NCI-H526 (cell line): ENCODE measurements at places on chromosomes 4 and X.

GRCh38 chrX:119622356-119623232 lies 16.4 kb upstream of the NKRF start:
- no peak for DNase-seq

DNA sequence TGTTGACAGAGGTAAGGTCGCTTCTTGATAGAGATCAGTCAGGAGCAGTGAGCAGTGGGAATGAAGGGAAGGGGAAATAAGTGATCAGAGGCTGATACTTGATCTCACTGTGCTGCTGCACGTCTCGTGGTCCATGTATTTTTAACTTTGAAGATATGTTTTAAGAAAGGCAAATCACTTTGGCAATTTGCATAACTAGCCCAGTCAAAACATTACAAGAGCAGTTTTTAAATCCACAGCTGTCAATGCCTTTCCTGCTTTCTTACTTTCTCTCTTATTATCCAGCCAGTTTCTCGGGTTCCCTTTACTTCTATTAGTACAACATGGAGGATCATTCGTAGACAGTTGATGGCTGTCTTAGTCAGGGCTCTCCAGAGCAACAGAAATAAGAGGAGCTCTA lies 472.8 kb downstream of the TMA16 start:
- DNase-seq: peak; percentile 17

GRCh38 chrX:20595928-20596575 lies 329.3 kb upstream of the RPS6KA3 start:
- no peak for DNase-seq

GRCh38 chrX:24204958-24205357 lies 55.4 kb downstream of the ZFX start:
- no peak for DNase-seq

- DNase-seq: no peak
Measured at GRCh38 chr4:71559957-71560571, 221.2 kb downstream of the SLC4A4 start.

- DNase-seq: no peak
Measured at GRCh38 chr4:165631208-165631894, 241.7 kb upstream of the TLL1 start.

DNA sequence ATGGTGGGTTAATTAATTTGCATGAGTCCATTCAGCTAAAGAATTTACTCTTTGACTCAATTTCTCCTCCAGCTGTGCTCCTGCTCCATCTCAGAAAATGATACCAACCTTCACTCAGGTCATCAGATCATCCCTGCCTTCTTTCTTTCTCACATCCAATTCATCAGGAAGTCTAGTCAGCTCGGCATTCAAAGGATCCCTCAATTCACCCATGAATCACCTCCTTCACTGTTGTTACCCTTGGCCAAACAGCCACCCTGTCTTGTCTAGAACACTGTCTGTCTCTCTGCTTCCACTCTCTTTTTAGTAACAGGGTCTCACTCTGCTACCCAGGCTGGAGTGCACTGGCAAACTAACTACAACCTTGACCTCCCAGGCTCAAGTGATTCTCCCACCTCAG lies 337.4 kb upstream of the SFRP2 start:
- DNase-seq: no peak

- DNase-seq: peak; percentile 39
Measured at GRCh38 chr4:80362578-80363181, 27.1 kb downstream of the CFAP299 start.

DNA sequence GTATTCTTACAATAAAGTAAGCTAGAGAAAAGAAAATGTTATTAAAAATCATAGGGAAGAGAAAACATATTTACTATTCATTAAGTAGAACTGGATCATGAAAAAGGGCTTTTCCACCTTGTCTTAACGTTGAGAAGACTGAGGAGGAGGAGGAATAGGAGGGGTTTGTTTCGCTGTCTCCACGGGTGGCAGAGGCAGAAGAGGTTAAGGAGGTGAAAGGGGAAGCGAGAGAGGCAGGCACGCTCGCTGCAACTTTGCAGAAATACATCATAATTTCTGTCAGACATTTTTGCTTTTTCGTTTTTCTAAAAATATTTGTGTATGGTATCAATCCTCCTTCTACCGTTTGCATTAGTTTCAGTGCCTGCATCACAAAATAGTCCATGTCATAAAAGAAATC lies 2375.1 kb upstream of the AGA start:
- no peak for DNase-seq

- DNase-seq: no peak
Measured at GRCh38 chr4:105462576-105462975, 11.3 kb downstream of the PPA2 start.

DNA sequence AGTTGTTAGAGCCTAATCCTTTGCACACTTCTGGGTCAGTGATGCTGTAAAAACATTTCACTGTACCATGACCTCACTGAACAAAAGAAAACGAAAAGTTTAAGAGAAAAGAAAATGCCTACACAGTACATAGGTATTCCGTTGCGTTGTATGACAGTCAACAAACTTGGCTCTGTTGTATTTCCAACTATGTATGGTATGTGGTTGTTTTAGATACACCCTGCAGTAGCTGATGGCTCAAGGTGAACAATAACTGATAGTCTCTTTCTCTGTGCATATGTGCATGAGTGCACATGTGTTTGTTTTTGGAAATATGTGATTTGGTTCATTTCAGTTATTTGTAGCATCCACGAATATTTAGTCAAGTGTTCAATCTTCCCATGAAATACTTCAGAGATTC lies 176.0 kb downstream of the BMPR1B start:
- no peak for DNase-seq

DNA sequence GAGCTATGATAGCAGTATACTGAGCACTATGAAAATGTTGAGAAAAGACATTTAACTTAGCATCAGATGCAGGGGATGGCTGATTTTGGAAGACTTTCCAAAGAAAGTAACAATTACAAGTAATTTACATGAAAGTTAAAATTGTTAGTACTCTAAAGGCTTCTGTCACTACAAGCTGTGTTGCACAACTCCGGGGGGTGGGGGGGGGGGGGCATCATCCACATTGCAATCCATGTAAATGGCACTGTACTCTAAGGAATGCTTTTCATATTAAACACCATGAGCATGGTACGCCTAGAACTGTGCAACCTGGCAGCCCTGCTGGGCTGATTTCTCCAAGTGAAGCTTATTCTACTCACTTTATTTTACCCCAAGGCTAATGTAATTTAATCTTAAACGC lies 363.4 kb downstream of the TMA16 start:
- no peak for DNase-seq

DNA sequence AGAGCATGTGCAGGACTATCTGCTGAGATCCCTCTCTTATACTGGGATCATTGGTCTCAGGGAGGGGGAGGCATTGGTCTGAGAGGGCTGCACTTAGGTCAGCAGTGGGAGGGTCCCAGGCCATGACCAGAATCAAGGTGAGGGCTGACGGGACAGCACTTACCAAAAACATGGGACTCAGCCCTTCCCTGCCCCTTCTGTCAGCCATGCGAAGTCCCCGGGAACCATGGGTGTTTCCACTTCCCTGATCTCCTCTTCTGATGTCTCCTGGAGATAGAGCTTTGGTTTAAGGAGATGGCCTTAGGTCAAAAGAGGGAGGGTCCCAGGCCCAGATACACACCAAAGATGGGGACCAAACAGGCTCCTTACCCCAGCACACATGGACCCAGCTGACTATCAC lies 12.9 kb upstream of the HSFX1 start:
- DNase-seq: no peak

DNA sequence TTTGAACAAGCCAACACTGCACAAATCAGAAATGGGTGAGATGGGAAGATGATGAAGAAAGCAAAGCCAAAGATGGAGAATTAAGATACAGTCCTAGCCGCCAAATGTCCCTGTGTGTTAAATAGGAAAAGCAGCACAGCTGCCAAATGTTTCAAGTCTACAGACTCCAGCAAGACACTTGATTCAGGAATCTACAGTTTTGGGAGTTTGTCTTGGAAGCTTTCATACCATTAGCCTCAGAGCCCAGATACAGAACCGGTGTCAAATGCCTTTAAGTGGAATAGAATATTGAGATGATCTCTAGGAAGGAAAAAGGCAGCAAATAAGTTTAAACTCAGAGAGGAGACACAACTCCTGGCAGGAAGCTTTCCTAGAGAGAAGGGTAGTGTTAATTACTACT lies 30.3 kb downstream of the OPHN1 start:
- no peak for DNase-seq

GRCh38 chr4:52263607-52264006 lies 212.5 kb downstream of the SPATA18 start:
- no peak for DNase-seq

DNA sequence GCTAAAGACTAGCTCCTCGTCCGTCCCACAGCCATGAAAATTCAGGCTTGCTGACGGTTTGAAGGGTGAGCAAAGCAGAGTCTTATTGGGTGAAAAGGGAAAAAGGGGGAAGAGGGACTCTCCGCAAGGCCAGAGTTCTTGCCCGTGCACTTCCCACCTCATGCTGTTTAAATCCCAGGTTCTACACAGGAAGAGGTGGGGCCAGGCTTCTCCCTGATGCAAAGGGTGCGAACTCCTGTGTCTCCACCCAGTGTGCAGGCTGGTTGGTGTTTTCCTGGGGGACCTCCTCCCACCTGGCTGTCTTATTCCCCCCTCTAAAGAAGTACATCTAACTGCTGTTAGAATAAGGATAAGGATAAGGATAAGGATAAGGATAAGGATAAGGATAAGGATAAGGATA lies 18.0 kb upstream of the LANCL3 start:
- DNase-seq: no peak

DNA sequence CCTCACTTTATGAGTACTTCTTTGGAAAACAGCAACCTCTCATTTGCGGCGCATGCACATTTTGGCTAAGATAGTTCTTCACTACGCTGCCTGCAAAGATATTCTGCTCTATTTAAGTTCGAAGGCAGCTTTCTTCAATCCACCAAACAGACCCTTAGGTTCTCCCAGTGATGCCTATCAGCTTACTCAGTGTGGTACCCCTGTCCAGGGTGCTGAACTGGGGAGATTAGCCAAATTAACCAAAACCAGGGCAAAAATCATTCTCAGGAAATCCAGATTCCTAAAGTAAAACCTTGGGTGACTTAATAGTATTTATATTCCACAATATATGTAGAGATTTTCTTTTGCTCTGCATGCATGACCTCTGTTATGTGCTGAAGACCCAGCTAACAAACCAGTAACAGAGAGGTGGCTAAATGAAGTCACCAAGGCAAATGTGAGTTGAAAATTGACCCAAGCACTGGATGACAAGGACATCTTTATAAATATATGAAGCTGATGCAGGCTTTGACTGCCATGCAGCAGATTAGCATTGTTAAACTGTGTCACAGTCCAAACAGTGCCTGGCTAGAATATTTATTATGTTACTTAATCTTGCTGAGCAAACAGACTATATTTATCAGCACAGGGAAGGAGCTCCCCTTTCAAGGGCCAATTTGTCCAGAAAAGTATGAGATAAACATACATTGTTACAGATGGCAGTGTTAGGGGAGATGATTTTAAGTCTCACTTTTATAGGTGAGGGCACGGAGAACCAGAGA lies 418.2 kb downstream of the STIM2 start:
- DNase-seq: no peak

DNA sequence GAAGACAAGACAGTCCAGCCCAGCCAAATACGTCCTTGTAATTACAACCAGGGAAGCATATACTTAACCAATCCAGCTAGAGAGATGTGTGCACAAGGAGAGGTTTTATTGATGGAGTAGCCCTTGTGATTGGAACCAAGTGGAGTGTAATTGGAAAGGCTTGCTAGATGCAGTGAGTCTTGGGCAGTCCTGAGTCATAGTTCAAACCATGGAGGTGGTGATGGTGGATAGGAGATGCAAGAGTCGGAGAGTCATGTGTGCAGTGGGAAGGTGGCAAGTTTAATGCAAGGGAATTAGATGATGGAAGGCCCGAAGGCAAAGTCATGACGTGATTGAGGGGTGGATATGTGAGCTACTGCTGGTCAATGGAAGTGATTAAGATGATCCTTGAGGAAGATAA lies 63.7 kb downstream of the PHEX start:
- DNase-seq: no peak

DNA sequence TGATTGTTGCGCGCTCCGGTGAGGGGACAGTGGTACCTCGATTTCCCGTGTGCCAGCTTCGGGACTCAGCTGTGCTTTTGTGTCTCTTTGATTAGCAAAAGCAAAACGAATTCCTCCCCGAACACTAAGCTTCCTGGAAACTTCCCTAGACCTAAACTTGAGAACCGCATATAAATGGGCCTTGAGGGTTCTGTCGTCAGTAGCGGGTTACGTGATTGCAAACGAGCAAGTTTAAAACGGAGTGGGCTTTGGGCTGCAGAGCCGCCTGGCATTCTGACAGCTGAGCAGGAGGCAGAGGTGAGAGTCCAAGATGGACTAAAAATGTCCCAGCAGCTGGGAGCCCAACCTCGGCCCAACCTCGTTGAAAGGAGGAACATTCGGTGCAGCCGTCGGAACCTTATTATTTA lies 1.2 kb upstream of the TAPT1 start:
- no peak for DNase-seq

DNA sequence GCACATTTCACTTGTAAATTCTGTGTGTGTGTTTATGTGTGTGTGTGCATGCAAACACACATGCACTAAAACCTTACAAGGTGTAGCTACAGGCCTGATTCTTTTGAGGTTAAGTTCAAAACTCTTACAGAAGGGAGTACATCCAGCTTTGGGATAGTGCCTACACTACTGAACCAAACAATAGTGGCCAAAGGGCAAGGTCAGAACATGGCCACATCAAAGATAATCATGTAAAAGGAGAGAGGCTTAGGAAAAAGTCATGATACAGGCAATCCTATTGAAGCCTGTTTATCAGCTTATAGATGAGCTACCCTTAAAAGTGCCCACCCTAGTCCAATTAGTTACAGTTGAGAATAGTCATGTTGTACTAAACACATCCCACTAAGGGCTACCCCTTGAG lies 139.6 kb downstream of the IDS start:
- no peak for DNase-seq

GRCh38 chrX:107565931-107566603 lies 62.2 kb upstream of the PRPS1 start:
- peak; percentile 10 for DNase-seq

DNA sequence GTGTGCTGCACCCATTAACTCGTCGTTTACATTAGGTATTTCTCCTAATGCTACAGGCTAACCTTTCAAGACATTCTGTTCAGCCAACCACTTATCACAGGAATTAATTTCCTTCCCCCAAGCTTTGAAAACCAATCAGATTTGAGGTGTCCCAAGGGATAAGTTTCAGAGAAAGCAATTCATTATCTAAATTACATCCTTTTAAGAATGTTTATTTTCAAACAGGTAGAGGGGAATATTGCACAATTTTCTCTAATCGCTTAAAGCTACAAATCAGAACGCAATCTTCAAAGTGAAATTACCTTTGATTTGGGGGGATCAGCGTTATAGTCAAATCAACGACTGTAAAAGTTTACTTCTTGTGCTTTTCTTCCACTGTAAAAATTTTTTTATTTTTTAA lies 1.6 kb downstream of the CLOCK start:
- no peak for DNase-seq

DNA sequence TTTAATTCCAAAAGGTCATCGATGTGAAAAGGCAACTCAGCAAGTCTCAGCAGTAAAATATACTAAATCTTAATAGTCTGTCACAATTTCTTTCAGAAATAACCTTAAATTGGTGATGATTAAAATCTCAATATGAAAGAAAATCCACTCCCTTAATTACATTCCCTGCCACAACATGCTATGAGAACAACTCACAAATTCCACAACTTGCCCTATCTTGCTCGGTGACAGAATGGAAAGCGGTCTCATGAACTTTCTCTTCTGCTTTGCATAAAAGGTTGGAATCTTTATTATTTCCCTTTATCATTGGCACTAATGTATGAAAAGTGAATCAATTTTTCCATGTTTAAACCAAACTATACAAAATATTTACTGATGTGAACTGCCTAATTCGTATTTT lies 380.8 kb downstream of the TMA16 start:
- DNase-seq: no peak
